ENCODE measurements at places on chromosomes 5 and 9. TPM values are rescaled to one million over a fixed set of nuclear protein-coding genes. Genes with fewer than 3 reads are reported as not detected.

The C9 gene
- under 0.01 TPM for total RNA-seq

DNA sequence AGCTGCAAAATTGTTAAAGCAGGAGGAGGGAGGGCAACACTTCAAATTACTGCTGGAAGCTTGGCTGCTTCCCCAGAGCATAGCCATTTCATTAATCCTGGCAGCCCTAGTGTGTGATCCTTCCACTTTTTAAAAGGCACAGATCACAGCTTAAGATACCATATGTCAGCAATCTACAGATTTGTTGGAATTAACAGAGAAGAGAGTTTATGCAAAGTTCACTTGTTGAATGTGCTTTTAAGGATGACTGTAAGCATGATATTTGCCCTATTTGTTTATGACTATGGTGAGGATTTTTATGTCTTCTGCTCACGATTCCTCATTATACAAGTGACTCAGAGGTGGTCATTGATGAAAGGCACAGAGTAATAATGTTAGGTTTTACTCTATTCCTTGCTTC lies 156.0 kb upstream of the CDKN2B start:
- DNase-seq: no peak

The PCDHGB4 gene
- 18.3 TPM for total RNA-seq

DNA sequence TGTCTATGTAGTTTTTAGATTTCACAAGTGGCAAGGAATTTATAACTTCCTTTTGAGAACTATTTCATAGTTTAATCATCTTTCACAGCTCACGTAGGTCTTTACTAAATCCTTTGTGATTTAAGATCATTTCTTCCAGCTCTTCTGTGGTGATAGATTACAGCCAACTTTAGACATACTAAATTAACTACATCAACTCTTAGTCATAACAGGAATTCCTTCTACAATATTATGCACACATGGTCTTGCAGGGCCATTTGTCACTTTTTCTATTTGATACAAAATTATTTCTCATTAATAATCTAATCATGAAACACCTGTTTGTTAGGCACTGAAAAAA lies 208.4 kb downstream of the PDE4D start:
- DNase-seq: peak; percentile 61

DNA sequence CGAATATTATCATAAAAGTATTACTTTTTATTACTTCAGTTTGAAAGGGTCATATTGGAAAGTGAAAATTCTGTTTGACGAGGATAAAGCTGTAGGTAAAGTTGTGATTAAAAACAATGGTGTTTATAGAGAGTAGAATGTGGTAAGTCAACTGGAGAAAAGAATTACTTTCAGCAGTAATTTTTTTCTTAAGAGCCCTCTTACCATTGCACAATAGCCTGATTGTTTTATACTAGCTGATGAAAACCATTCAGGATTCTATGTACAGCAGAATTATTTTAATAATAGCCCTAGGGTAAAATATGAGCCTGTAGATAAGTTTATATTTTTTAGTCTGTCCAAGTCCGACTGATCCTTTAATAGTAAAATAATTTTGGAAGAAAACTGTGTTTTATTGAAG lies 16.6 kb downstream of the CDC42SE2 start:
- peak; percentile 29 for DNase-seq

GRCh38 chr9:126401107-126401506 lies 74.5 kb downstream of the MVB12B start:
- DNase-seq: no peak

- DNase-seq: no peak
Measured at GRCh38 chr5:103522586-103522985, 40.0 kb downstream of the NUDT12 start.

- no peak for DNase-seq
Measured at GRCh38 chr9:19464061-19464763, 55.4 kb downstream of the ACER2 start.

DNA sequence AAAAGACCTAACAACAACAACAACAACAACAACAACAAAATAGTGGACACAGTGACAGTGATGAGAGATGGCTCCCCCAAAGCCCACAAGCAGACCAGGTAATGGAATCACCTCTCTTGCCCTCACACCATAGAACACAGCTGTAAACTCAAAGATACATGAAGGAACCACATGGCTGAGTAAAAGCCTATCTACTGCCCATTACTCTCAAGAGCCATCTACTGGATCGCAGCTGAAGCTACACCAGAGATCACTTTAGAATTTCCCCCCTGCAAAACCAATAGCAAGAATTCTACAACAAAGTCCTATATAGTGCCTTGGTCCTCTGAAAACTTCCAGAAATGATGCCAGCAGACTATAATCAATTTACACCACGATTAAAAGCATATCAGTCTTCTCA lies 1537.6 kb upstream of the CDH9 start:
- peak; percentile 9 for DNase-seq

All from fibroblast of lung (primary cell).